ENCODE measurements at places on chromosomes 3 and 15. TPM values are rescaled to one million over a fixed set of nuclear protein-coding genes. Genes with fewer than 3 reads are reported as not detected.

GRCh38 chr15:38878026-38878425 is 313.4 kb upstream of the RASGRP1 start:
- H3K4me3 ChIP-seq, result no peak overlapping the region
- DNase-seq, result no peak
- H3K27me3 ChIP-seq, result no peaks in the 10 kb centered on the region
- H3K27ac ChIP-seq, result no peak overlapping the region
- no peaks in the 10 kb centered on the region for H3K4me1 ChIP-seq

- H3K4me3 ChIP-seq, result no peak overlapping the region
- H3K4me1 ChIP-seq, result peaks cover 57% of the 10 kb centered on the region
- no peaks in the 10 kb centered on the region for H3K27me3 ChIP-seq
Measured at GRCh38 chr3:13013566-13013965, 59.7 kb downstream of the IQSEC1 start.

Gene GOLGA6D
- not detected for total RNA-seq

Gene PLIN1
- 1.0 TPM for total RNA-seq
